ENCODE measurements at places on chromosomes 16 and 17.

DNA sequence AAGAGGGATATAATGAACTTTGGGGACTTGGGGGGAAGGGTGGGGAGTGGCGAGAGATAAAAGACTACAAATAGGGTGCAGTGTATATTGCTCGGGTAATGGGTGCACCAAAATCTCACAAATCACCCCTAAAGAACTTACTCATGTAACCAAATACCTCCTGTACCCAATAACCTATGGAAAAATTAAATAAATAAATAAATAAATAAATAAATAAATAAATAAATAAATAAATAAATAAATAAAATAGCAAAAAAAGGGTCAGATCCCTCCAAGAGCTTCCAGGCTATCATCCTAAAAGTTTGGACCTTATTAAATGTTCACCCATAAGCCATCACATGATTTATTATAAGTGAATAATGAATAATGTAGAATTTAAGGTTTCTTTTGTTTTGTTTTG, 636.1 kb upstream of the C16orf82 start:
- no peak for DNase-seq

DNA sequence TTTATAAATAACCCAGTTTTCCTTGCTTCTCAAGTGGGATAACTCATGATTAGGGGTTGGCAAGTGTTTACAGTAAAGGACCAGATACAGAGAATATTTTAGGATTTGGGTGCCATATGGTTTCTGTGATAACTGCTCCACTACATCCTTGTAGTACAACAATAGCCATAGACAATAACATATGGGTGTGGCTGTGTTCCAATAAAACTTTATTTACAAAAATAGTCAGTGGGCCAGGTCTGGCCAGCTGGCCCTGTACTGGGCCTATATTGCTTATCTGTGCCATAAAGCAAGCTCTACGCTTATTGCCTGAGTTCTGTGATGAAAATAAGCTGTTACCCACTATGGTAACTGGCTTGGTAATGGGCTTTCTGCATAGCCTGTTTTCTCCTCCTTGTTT, 386.5 kb upstream of the RBFOX1 start:
- no peak for DNase-seq

DNA sequence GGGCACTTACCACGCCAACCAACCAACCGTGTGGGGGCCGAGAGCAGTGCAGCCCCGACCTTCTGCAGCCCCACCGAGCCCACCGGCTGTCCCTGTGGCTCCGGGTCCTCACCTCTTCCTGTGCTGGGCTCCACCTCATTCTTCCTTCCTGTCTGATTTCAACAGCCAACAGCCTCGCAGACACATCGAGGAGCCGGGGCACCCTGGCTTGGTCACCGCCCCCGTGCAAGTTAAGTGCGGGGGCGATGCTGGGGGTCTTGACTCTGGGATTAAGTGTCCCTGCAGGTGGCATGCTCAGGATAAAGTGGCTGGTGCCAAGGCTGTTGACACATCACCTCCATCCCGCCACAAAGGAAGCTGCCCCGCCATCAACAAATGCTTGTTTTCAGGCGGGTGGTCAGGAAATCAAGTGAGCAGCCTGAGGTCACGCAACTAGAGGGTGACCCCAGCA, at the start of gene NLRC3:
Gene NLRC3 (minus strand): TSS at position 102 of the 451 bp plus-strand sequence. CDS start 12,367 bp downstream, outside the sequence.
- DNase-seq = no peak

DNA sequence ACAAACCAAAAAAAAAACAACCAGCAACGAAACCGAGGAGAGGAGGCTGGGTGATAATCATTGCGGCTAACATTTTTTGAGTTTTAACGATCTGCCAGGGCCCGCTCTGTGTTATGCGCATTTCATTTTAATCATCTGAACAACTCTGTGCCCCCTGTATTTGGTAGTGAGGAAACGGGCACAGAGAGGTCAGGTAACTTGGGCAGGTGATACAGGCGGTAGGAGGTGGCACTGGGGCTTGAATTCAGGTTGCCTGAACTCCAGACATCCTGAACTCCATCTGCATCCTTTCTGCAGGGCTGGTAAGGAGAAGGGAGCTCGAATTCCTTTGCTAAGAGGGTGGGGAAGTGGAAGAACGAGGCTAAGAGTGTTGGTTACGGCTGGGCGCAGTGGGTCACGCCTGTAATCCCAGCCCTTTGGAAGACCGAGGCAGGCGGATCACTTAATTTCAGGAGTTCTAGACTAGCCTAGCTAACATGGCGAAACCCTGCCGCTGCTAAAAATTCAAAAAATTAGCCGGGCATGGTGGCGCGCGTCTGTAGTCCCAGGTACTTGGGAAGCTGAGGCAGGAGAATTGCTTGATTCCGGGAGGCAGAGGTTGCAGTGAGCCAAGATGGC, 1.1 kb downstream of the CLUAP1 start:
- no peak for DNase-seq
